ENCODE measurements at places on chromosomes 6 and 20.
A peak's percentile ranks its signal among the peaks of the same experiment; 100 is the strongest.

DNA sequence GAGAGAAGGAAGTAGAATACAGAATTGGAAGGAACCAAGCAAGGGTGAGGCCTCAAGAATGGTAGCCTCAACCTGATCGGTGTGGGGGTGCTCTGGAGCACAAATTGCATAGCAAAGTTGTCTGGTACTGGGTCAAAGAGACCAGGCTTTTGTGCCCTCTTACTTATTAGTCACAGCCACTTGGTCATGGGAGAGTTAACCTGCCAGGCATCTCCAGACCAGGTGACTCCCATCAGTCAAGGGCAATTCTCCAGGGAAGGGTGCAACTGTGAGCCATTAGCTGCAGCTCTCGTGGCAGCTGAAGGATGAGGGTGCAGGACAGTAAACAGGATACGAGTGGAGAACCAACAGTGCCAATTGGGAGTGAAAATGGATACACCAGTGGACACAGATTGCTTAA is 47.7 kb upstream of the PLCB4 start:
- ATAC-seq = no peak

DNA sequence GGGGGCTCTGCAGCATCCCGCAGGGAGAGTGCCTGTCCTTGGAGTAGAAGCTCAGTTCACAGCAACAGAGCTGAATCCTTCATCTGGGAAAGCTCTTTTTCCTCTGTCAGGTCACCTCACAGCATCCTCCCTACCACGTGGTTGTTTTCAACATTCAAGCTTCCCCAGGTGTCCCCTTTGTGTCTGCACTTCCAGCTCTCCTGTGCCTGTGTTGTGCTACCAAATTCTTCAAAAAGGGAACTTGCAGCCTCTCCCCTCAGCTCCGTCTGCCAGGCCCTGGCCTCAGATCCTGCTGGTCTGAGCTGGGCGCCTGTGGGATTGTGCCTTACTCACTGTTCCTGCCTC is 108.4 kb downstream of the FOXF2 start:
- ATAC-seq = no peak

DNA sequence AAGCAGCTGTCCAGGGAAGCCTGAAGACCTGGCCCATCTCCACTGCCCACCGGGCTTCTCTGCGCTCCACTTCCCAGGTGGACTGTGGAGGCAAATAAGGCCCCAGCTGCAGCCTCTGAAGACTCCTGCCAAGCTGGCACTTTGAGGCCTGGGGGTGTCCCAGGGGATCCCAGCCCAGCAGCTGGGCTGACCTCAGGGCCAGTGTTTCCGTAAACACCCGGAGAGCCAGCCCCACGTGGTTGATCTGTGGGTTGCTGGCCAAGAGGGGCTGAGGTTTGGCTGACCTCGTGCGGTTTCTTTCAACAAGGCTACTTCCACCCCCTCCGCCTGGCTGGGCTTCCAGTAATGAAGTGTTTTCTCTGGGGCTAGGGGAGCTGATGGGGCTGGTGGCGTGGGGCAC is 12.4 kb upstream of the CCN5 start:
- no peak for ATAC-seq

DNA sequence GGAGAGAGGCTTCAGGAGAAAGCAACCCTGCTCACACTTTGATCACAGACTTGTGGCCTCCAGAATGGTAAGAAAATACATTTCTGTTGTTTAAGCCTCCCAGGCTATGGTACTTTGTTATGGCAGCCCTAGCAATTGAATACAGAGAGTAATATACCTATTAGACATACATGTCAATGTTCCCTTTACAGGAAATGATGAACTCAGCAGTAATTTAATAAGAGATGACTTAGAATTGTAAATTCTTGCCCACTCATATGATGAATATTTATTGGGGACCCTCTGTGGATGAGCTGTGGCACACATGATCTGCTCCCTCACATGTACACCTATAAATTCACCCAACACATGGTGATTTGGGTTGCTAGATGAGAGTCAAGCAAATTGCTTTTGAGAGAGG is 20.4 kb upstream of the FOXA2 start:
- ATAC-seq = no peak

GRCh38 chr20:4455301-4455701 is 266.4 kb upstream of the PRND start:
- ATAC-seq = no peak

GRCh38 chr6:32852844-32853540 is 512 bp downstream of the TAP1 start:
- peak; percentile 33 for ATAC-seq

DNA sequence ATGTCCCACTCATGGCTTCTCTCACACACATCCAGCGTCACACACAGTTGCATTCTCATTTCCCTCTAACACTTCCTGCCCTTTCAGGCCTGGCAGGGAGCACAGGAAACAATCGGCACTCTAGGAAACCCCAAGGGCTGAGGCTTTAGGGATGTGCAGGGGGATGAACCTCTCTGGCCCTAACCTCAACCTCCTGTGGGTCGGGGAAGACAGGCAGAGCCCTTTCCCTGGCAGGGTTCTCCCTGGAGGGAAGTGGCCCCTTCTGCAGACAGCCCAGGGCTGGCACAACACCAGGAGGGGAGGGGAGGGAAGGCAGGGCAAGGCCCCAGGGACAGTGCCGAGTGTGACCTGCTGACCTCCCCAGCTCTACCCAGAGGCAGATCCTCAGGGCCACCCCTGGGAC is 2.7 kb downstream of the TEAD3 start:
- no peak for ATAC-seq

DNA sequence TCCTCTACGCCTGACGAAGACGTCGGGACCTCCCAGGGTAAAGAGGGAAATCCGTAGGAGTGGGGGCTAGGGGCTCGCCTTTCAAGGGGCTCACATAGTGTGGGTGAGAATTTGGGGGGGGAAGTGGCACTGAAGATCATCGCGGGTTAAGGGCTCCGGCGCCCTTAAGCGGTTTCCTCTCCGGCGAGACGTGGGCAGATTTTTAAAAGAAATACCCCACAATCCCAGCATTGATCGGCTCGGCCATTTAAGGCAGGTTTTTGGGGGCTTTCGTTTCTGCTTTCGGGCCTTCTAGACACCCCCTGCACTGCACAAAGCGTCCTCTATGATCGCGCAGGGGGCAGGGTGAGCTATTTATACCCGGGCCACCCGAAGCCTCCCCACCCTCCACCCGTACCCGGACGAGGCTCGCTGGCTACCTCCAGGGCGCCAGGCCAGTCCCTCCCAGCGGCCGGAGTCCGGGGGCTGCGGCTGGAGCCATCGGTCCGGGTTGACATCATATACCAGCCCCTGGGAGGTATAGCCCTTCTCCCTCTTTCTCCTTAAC is 1.2 kb downstream of the NKX2-2 start:
- no peak for ATAC-seq

DNA sequence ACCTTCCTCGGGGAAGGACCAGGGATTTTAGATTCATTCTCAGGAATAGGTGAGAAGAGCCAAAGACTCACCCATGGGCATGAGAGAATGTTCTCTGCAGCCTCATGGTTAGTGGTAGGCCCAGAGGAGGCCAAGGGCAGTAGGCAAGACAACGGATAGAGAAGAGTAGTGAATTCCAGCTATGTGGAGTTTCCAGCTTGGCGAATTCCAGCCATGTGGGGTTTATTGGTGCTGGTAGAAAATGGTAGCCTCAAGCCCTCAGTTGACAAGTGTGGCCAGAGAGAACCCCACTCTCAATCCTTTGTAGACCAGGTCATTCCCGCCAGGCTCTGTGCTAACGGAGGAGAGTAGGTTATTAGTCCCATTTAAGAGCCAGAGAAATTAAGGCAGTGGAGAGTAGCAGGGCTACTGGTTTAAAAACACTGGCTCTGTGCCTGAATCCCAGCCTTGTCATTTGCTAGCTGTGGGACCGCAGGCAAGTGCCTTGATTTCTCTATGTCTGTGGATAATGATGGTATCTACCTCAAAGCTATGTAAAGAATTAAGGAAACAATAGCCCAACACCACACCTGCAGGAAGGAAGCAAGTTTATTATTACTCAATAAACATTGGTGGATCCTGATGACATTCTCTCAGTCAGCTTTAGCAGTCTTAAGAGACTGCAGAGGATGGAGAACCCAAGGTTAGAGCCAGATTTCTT is 2.0 kb upstream of the SLC9A8 start:
- no peak for ATAC-seq

Data from activated CD4-positive, CD25-positive, alpha-beta regulatory T cell treated with anti-CD3 and anti-CD28 coated beads, Interleukin-2, amount 50 U/mL, for 24 hours (primary cell).